NCI-H2081 treated with DMSO at 0.1 percent for 48 hours (cell line): ENCODE measurements at places on chromosomes 6 and 20.

- no peak for DNase-seq
These were observed 16.3 kb downstream of the BPI start for GRCh38 chr20:38320221-38320620.

DNA sequence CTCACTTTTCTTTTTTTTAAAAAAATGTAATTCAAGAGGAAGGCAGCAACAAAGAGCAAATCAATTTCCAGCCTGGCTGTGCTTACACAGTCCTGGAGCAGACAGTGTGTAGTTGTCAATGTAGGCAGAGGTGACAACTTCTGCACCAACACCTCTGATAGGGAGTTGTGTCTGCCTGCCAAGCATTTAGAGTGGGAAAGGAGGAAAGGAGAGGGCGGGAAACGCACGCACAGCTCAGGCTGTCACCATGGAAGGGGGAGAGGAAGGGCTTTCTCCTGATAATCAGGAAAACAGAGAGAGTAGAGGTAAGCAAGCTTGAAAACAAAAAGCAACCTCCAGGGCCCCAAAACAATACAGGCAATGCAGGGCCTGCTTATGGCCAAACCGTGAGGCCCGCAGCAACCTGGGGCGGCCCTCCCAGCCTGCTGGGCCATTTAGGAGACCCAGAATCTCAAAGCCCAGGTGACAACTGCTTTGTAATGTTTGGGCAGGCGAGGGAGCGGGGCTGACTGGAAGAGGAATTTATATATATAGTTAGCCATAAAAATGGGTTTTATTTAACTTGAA is 41.5 kb upstream of the GFOD1 start:
- no peak for DNase-seq

DNA sequence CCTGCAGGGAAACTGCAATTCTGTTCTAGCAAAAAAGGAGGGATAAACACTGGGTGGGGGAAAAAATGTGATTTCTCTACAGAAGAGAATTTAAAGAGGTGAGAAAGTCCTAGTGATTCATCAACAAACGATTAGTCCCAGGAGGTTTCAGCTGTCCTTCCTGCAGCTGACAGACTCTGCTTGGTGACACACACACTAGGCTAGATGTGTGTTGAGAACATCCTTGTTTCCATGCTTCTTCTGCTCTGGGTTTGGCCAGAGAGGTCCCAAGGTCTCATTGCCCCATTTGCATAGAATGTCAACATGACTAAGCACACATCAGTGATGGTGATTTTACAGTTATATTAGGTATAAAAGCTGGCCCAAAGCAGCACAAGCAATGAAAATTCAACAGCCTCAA is 258.3 kb downstream of the NFATC2 start:
- DNase-seq = no peak

DNA sequence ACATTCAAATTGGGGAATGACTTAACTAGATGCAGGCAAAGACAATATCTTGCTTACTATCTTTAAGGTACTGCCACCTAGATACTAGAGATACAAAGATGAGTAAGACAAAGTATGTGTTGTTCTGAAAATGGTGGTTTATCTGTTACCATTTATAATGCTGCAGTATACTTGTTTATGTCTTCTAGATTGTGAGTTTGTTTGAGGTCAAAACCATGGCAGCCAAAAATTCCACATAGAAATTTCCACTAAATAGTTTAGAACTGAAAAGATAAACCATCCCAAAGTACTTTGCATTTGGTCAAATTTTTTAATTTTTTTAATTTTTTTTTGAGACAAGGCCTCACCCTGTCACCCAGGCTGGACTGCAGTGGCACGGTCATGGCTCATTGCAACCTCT is 150.8 kb downstream of the SOX4 start:
- DNase-seq = no peak

DNA sequence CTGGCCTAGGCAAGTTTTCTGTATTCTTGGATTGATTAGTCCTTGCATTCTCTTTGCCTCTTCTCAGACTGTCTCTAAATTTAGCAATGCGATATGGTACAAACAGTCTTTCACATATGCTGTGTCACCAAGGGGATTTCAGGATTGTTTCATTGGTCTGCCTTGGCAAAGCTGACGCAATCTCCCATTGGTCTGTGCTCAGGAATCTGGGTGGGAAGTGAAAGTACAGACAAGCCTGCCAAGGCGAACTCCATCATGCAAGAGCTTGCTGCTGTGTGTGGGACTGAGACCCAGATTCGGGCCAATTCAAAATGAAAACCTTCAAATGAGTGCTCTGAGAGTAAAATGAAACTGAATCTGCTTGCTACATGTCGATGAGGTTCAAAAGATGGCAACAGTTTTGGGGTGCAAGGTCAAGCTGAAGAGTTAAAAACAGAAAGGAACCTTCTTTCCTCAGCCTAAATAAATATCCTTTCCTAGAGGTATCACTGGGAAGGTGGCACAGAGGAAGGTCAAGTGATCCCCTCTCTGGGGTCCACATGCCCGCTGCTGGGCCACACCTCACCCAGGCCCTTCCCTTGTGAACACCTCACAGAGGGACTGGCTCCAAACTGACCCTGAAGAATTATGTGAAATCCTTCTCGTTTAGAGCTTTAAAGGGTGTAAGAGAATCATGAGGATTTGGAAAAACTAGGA is 198.8 kb upstream of the PREP start:
- no peak for DNase-seq

DNA sequence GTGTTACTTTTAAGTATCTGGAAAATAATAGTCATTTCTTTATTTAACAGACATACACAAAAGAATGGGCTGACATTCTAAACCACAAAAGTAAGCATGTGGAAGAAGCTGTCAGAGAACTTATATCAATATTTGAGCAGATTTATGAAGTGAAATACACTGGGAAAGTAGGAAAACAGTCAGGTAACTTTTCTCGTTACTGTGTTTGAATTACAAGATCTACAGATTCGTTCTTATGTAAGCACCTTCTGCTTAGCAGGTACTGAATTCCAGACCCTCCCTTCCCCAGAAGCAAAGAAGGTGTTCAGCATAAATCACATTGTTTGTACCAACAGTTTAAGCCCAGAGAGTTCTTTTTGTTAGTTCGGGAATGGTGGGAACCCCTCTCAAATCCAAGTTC is 88.0 kb downstream of the DNAH8 start:
- DNase-seq = no peak

DNA sequence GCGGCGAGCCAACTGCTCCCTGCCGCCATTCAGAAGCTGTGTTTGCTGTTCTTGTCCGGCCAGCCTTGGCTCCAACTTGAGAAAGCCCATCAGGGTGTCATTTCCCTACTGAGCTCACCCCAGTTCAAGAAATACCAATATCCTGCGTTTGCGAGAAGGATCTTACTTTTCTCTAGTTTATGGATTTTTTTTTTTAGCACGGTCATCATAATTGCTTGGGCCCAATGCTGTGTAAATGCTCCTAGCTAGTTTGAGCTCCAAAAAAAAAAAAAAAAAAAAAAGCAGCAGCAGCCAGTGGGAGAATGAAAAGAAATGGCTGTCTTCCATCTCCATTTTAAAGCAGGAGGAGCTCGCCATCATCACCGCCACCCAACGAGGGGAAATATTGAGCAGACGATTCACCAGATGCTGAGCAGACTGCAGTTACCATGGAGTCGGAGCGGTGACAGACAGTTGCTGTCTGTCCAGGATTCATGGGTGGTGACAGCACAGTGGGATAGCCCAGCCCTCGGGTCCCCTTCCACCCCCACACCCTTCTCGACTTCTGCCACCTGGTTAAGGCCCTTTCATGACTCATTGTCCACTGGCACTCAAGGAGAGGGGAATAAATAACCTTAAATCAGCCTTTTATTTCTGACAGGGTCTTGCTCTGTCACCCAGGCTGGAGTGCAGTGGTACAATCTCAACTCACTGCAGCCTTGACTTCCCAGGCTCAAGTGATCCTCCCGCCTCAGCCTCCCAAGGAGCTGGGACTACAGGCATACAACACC is 132.4 kb upstream of the SNX9 start:
- no peak for DNase-seq

DNA sequence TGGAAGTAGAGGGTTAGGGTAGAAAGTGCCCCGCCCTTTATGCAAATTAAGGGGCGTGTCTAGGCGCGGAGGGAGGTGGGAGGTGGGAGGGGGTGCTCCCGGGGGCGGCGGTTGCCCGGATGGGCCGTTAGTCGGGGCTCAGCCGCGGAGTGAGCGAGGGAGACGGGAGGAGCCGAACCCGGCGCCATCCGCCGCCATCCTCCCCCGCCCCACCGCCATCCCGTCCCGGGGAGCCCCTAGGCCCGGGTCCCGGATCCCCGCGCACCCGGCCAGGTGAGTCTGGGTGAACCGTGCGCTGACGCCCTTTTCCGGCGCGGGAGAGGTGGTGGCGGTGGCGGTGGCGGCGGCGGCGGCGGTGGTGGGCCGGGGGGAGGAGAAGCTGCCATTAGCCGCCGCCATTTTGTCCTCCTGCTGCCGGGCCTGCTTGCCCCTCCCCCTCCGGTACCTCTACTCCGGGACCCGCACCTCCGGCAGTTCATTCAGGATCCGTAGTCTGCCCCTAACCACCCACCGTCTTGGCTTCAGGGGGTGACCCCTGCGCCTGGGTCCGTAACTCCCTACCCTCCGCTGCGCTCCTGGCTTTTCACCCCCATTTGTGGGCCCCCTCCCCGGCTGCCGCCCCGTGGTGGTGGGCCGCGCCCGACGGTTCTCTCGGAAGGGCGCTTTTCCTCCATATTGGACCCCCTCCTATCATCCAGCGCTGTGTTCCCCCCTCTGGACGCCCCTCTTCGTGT is at the start of gene PRRC2A:
Gene PRRC2A, plus strand, starts transcription at position 130 of the 734 bp plus-strand sequence. CDS start 2,075 bp downstream, outside the sequence.
- DNase-seq = no peak

GRCh38 chr6:6803180-6803977 is 214.9 kb downstream of the LY86 start:
- DNase-seq = no peak

DNA sequence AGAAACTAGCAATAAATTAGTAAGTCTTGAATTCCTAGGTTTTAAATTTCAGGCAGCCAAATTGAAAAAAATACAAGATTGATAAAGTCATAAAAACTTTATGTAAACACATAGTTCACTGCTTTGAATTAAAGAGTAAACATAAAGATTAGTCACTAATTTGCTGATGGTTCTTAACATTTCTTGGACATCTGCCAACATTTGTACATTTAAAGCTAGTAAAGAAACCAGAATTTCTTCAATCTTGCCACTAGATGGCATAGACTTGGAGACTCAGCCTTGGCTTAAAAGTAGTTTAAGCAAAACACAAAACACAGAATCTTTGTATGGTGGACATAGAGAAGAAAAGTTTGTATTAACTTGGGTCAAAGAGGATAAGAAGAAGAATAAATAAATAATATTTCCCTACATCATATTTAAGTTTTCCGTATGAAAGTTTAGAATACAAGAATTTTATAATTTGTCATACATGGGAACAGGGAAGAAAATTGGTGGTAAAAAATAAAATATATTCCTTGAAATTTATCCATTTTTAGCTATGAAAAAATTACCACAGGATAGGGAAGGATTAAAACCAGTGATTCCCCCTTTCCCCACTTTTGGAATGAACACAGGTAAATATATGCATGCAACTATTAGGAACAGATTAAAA is 41.7 kb upstream of the FAM135A start:
- peak; percentile 45 for DNase-seq

DNA sequence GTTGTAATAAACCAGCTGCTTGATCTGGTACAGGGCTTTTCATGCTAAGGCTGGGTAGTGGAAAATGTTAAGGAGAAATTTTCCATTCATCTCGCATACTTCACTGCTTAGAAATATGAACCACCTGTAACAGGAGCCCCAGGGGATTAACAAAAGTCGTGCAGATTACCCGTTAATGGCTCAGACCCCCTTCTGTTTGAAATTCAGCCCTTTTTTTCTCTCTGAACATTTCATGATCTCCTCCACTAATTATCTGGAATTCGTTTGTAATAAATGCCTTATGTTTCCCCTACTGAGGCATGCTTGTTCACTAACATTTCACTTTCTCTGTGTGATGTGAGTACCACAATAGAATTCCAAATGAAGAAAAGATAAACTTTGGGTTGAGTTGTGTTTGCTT is 336.4 kb upstream of the HSF2 start:
- DNase-seq = no peak

DNA sequence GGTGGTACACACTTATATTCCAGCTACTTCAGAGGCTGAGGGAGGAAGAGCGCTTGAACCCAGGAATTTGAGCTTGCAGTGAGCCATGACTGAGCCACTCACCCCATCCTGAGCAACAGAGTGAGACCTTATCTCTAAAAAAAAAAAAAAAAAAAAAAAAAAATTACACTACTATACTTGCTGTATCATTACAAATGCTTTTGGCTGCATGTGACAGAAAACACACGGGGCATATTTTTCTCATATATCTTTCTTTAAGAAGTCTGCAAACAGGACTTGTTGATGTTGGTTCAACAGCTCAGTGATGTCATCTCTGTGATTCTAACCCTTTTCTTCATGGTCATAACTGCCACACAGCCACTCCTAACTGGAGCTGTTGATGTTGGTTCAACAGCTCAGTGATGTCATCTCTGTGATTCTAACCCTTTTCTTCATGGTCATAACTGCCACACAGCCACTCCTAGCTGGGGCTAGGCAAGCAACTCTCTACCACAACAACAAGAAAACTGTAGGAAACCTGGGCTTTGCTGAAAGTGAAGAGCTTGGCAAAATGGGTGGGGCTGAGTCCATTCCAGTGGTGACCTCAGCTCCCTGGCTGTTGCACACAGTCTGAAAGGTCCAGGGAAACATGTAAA is 19.8 kb downstream of the MTFR2 start:
- no peak for DNase-seq

- no peak for DNase-seq
These were observed 22.0 kb upstream of the SRC start for GRCh38 chr20:37323985-37324384.

GRCh38 chr6:124661097-124661661 is 301.1 kb upstream of the RNF217 start:
- no peak for DNase-seq

GRCh38 chr6:42403421-42403820 is 48.3 kb downstream of the TRERF1 start:
- DNase-seq = no peak

DNA sequence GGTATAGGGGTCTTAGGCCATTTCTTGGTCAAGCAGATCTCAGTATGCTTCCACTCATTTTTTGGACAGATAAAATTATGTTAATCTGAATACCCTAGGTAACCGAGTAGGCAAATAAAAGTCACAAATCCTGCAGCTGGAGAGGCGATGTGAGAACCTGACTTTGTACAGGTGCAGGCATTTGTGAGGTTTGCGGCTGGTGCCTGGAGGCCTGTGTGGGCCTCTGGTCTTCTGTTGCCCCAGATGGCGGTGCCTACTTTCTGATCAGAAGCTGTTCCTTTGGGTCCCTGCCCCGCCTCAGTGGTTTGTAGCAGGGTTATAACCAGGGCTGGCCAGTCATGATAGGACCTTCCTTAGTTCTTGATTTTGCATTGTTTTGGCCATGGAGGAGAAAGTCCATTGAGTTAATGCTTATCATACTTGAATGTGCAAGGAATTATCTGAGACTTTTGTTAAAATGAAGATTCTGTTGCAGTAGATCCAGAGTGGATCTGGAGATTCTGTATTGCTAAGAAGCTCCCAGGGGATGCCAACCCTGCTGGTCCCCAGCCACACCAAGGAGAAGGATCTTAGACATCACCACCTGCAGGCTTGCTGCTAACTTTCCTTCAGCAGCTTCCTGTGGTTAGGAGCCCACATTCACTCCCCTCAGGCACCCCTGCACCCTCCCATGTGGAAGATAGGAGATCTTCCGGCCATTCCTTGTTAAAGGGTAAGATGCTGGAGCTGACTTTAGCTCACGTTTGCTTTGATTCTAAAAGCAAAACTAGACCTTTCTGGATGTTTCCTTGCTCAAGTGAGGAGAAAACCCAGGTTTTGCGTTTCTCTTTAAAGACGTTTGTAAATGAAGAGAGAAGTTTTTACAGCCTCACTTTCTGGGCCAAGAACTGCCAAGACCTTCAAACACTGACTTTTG is 50.7 kb downstream of the LRRC1 start:
- DNase-seq = no peak

GRCh38 chr6:104682722-104683643 is 176.7 kb downstream of the HACE1 start:
- no peak for DNase-seq
